ENCODE measurements at places on chromosomes 4 and X.
A peak's percentile ranks its signal among the peaks of the same experiment; 100 is the strongest.

DNA sequence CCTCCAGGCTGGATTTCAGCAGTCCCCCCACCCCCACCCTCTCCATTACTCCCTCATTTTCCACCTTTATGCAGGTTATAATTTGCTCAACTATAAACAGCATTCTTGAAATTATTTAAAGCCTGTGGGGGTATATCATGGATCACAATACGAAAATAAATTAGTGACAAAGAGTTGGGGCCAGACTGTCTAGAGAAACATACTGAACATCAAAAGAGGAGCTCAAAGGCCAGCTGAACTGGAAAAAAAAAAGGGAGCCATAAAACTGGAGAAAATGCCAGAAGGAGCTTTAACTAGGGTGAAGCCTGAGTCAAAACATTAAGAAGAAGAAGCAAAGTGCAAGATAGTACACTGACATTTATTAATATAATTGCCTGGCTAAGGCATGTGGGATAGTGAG, 137.8 kb downstream of the ANTXR2 start:
- no peak for DNase-seq

- DNase-seq, result peak; percentile 14
Measured at GRCh38 chr4:19486400-19486799, 765.3 kb upstream of the SLIT2 start.

DNA sequence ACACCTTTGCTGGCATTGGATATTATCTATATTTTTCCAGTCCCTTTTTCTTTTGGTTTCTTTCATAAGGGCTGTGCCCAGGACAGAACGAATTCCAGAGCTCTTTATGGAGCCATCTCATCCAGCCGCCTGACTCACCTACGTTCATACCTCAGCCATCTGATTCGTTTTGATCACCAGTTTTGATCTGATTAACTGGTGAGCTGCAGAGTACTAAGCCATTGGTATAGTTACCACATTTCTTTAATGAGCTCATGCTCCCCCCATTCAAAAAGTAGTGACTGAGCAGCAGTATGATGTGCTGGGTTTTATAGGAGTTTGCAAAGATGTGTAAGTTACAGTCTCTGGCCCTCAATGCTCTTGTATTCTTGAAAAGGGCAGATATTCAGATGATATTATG, 43.0 kb upstream of the CDKN2AIP start:
- DNase-seq, result no peak

- DNase-seq, result no peak
Measured at GRCh38 chrX:97968376-97969163, 1084.9 kb downstream of the RPA4 start.

- DNase-seq, result no peak
Measured at GRCh38 chrX:65920620-65921019, 119.3 kb downstream of the VSIG4 start.

GRCh38 chr4:89640620-89641366, 196.2 kb downstream of the SNCA start:
- DNase-seq, result peak; percentile 42

DNA sequence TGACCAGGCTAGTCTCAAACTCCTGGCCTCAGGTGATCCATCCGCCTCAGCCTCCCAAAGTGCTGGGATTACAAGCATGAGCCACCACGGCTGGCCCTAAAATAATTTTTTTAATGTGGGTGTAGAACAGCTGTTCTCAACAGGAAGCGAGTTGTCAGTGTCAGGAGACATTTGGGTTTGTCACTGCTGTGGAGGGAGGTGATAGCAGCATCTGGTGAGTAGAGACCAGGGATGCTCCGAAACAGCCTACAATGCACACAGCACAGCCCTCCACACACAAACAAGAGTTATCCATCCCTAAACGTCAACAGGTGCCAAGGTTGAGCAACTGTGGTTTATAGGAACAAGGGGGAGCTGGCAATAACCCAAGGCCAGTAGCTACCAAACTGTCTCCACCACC, 243.4 kb upstream of the STS start:
- DNase-seq, result no peak

GRCh38 chr4:174037631-174038030, 245.8 kb downstream of the FBXO8 start:
- DNase-seq, result no peak

DNA sequence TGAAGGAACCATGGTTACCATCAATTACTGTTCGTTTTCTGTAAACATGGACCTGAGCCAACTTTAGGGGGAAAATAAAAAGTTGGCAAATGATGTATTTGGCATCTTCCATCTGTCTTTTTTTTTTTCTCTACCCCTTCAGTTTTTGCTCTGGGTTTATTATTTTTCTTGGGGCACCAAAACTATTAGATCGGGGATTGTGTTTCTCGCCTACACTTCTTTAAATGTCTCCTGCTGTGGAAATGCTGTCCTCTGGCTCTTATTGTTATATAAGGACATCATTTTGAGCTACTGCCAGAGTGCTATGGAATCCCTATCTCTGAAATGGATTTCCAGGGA, 234.0 kb upstream of the SLIT2 start:
- no peak for DNase-seq

- DNase-seq, result no peak
Measured at GRCh38 chr4:77920371-77920770, 57.7 kb downstream of the MRPL1 start.

GRCh38 chr4:97121493-97121892, 1021.8 kb downstream of the STPG2 start:
- no peak for DNase-seq

DNA sequence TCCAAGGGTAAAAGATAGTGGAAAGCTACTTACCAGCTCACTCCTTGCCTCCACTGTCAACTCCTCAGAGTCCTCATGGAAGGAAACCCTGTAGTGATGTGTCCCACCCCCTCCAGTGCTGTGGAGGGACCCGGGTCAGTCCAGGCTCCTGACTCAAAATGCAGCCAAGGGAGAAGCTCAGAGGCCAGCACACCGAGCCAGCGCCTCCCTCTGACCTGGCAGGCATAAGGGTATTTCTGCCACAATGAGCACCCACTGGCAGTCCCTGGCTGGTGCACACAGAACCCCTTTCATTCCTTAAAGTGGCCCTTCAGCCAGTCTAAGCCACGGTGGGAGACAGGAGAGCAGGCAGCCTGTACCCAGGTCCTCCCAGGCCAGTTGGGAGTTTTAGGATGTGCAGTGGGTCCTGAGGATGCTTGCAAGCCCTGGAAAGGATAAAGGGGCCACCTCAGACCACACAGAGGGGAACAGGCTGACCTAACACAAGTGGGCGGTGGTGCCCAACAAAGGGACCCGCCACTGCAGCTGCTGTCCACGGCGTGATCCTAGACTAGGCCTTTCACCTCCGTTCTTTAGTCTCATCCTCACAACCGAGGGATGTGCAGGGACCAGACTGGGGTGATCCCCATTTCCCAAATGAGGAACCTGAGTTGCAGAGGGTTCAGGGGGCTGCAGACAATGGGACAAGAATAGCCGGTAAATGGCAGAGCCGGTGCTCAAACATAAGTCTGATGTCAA, 5.7 kb downstream of the JAKMIP1 start:
- no peak for DNase-seq

DNA sequence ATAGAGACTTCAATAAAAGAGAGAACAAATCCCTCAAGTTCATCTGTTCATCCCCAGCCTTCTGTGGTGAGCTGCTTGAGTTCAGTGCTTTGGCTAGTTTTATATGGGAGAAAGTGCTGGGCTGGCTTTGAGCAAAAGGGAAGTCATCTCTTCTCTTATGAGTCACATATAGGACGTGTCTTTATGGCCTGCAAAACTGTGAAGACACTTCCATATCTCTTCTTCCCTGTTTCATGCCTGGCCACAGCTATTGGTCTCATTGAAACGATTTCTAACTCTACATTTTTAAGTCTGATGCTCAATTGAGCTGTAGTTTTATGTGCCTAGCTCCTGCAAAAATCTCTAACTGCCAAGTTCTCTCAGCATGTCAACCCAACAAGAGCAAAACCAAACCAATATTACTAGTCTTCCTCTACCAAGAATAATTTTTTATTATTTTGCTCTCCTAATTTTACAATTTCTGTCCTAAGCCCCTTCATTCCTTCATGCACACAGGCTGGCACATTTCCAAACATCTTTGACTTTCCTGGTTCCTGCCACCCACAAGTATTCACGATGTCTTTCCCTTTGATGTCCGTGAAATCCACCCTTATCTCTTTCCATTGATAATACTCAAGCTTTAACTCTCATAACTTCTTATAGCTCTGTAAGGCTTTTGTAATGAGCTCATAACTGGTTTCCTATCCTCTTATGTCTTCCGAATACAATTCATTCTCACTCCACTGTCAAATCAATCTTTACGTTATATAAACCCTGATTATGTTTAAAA, 165.3 kb downstream of the BTC start:
- no peak for DNase-seq

- DNase-seq, result no peak
Measured at GRCh38 chr4:55650483-55650882, 14.4 kb upstream of the NMU start.

DNA sequence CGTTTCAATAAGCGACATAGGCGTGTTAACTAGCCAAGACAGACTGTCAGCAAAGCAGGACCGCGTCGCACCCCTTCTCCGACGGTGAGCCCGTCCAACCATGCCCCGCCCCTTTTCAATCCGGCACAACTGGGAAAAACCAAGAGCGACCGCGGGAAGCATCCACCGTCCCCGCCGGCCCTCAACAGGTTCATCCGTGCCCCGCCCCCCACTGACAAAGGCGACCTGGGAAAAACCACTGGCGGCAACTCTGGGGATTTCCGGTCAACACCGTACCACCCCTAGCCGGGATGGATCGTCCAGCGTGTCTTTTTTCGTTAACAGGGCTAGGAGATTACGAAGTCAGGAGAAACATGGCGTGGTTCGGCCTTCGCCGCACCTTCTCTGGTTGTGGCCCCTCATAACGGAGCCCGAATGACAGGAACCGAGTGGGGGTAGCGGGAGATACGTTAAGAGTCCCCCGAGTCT, 377 bp downstream of the TIMM17B start:
- DNase-seq, result peak; percentile 63

GRCh38 chr4:20368926-20369325, 117.2 kb downstream of the SLIT2 start:
- peak; percentile 6 for DNase-seq

GRCh38 chr4:86977621-86978184, 42.9 kb downstream of the AFF1 start:
- DNase-seq, result peak; percentile 86

GRCh38 chr4:71495454-71495853, 156.6 kb downstream of the SLC4A4 start:
- no peak for DNase-seq

DNA sequence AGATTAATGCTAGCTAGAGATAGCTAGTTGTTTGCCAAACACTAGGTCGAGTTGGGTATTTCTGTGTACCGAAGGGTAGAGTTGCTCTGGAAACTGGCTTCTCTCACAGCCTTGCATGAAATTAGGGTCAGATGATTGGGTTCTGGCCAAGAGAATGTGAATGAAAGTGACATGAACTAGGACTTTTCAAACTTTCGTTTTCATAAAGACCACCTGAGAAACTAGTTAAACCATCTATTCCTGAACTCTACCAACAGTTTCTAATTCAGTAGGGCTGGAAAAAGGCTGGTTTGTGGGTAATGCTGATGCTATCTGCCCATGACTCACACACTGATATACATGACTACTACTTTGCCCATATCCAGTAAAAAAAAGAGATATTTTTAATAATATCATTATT, 157.6 kb downstream of the GASK1B start:
- DNase-seq, result peak; percentile 73

DNA sequence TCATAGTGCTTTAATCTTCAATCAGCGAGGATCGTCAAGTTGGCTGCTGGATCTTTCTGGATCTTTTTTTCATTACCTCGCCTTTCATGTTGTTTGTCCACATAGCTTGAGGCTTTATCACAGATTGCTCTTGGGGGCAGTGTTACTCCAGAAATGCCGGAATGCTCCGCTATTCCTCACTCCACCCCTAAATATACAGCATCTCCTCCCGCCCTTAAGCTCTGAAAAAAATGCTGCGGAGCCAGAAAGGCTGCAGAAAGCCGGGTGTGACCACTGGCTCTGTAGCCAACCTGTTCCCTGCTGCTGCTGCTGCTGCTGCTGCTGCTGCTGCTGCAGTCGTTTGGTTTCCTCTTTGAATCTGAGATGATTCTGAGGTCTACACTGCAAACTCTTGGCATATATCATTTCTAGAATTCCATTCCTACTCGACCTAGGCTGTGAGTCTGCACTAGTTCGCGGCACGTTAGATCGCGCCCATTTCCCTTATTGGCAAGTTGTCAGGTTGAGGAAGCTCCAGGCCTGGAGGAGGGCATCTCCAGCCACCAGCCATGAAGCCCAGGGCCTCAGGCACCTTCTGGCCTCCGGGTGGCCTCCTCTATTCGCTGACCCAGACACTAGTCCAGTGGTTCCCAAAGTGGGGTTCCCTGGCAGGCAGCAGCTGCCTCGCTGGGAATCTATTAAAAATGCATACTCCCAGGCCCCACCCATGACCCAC, 34.2 kb downstream of the WDR13 start:
- DNase-seq, result peak; percentile 86

DNA sequence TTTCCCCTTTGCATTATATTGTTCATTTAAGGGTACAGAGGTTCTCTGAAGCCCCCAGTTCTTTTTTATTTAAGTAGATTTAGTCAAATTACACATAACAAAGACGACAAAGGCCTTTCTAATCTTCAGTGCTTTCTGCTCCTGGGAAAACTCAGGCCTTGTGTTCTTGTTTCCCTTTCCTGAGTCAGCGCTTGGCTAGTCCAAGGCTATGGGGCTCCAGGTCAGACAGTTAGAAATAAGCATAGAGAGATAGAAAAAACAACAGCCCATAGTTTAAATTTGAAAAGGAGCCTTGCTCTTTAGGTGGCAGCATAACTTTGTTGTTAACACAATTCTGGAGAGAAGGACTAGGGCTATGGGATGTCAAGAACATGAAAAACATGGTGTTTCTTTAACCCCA, 97.3 kb downstream of the PPP1R2C start:
- peak; percentile 10 for DNase-seq

DNA sequence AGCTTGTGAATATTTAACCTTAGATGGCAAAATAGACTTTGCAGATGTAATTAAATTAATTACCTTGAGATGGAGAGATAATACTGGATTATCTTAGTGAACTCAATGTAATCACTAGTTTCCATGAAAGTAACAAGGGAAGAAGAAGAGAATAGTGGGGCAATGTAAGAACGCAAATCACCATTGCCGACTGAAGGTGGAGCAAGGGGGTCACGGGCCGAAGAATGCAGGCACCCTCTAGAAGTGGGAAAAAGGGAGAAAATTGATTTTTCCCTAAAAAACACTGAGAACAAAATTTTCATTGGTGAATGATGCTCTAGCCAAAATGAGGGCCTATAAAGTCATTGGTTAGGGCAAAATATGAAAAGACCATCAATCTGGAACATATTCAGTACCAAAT, 375.6 kb upstream of the EPHA5 start:
- no peak for DNase-seq

- DNase-seq, result no peak
Measured at GRCh38 chr4:173934201-173934600, 349.3 kb downstream of the FBXO8 start.

DNA sequence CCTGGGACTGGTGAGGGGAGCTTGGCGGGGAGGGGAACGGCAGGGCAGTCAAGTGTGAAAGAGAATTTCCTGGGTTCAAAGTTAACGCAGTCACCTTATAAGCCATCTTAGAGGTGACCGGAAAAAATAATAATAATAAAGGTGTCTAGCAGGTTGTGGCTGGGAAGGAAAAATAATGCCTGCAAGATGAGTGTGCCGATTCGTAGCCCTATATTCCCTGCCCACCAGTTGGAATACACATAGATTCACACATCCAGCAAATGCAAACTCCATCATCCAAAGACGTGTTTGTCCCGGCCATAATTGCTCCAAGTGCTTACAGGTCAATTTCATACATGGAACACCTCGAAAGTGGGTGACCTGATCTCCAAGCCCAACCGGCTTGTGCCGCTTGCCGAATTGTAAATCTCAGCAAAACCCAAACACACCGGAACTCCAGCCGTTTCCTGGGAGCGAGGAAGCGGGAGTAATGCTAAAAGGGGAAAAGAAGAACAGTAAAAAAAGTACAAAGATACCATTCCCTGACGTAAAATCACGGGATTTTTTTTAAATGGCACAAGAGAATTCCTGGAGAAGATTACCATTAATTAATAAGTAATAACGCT, 1.3 kb upstream of the FAT1 start:
- peak; percentile 36 for DNase-seq
